CD4-positive, alpha-beta T cell treated with Interleukin-2 at 100 ng/mL for 4 hours (primary cell): ENCODE measurements at places on chromosomes 6 and 20.
A peak's percentile ranks its signal among the peaks of the same experiment; 100 is the strongest.

GRCh38 chr20:32984196-32984595, 20.0 kb downstream of the SUN5 start:
- no peak for DNase-seq

DNA sequence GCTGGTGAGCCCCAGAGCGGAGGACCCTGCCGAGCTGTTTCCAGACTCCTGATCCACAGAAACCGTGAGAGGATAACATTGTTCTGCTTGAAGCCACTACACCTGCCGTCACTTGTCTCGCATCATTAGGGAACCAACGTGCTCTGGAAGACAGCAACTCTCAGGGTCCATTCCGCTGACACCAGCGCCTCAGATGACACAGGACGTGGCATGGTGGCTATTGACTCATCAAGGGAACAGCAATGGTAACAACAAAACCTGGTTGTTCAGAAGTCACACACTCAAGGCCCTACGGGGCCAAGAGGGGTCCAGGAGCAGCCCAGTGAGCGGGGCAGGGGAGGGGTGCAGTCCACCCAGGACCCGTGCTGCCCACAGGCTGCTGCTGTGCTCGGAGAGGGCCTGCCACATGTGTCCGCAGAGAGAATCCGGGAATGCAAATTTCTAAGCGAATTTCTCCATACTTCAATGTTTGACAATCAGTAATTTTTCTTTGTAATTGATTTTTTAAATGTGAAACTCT, 110.4 kb downstream of the TTLL2 start:
- no peak for DNase-seq

GRCh38 chr6:94133106-94133505, 713.7 kb upstream of the EPHA7 start:
- DNase-seq, result no peak

DNA sequence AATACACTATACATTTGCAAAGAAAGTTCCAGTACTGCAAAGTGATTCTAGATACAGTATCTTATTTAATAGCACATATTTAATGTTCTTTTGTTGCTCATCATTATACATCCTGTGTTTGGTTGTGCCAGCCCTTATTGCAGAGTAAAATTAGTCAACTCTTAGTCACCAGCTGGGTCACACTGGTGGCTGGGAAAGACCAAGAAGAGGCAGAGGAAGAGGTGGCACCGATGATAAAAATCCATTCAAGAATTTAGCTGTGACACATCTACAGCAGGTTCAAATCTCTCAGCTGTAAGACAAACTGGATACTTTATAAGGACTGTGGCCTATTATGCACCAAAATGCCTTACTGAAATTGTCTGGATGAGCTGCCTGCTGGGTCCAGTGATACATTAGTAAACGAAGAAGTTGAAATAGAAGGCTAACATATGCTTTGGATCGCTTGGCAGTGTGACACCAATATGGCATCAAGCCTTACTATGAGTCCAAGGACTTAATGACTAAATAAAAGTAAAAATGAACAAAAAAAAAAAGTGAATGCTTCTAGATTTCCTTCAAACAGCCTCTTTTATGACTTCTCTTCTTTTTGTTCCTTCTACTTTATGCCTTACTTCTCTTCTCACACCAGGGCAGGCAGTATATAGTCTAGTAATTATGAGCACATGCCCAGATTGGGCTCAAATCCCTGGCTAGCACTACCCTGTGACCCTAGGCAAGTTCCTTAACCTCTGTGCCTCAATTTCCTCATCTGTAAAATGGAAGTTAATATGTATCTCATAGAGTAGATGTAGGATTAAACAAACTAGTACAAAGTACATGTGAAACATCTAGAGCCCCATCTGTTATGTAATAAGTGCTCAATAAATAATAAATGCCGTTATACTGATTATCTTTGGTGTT, 29.4 kb upstream of the RNF8 start:
- DNase-seq, result peak; percentile 41

DNA sequence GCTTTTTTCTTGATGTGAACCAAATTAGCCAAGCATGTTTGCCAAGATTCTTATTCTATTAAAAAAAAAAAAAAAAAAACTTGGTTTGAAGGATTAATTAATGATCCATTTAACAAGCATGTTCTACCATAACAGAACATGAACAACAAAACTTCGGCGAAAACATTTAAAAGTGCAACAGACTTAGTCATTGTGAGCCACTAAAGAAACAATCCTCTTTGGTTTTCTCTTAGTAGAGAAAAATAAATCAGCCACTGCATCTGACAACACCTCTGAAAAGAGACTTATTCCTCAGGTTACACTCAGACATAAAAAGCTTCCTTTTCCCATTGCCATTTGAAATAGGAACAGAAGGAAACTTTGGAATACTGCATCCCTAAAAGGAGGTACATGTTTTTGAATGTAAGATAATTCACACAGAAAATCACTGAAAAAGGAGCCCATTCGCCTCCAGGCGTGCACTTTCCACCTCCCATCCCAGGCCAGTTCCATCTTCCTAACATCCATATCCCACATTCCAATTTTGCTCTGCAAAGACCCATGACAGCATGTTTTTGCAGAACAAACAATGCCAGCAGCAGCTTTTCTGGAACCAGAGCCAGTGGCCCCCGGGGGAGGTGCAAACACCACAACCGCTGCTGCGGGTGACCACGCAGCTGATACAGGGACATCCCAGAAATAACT, 79.5 kb downstream of the ZMYND8 start:
- DNase-seq, result no peak

DNA sequence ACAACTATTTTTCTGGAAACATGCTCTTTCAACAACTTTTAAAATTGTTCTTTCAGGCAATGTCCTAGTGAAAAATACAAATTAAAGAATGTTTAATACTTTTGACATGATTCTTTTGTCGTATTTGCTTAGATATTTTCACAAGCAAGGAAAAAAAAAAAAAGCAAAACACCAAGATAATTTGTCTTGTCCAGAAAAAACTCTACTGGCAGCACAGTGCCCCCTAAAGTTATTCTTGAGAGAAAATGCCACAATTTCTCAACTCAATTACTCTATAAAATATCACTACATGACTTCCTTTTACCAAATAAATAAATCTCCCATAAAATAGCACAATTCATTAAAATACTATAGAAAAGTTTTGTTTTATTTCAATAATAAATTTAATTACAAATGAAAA, 652.5 kb upstream of the EPHA7 start:
- DNase-seq, result no peak

GRCh38 chr6:129251669-129252376, 368.9 kb downstream of the LAMA2 start:
- peak; percentile 66 for DNase-seq

DNA sequence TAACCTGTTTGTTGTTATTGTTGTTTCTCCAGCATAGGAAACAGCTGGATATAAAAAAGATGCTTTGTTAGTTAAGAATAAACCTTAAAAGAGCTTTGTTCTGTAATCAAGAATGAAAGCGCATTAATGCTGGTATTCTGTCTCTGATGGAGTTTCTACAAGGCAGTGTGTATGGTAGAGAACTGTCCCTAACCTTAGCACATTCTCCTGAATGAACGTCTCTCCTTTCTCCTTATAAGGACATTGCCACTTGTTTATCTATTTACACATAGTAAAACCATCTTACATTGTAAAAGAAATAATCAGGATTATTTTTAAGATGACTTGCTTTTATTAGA, 33.8 kb upstream of the LCA5 start:
- DNase-seq, result no peak

- DNase-seq, result no peak
These were observed 141.0 kb upstream of the BTBD3 start for GRCh38 chr20:11776687-11777086.

- no peak for DNase-seq
These were observed 14.8 kb downstream of the TP53RK start for GRCh38 chr20:46674253-46675083.

DNA sequence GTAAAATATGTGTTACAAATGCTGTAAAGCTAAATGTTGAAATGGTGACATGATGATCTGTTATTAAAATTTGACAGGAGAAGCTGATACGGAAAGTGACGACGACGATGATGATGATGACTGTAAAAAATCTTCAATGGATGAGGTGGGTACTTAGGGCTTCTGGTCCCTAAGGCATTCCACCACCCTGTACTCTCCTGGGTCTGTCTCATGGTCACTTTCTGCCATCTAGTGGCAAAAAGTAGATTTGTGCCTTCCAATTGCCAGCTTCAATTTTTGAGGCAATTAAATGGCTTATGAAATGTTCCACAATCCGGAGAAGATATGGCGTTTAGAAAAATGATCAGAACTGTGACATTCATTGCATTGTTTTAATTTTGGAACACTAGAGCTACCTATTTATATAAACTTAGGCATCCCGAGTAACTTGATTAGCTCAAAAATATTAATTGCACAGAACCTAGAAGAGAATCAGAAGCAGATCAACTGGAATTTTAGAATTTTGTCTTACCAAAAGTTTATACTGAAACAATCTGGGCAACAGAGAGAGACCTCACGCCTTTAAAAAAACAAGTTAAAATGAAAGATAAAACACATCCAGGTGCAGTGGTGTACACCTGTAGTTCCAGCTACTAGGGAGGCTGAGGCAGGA, 346.5 kb upstream of the PLCB4 start:
- peak; percentile 57 for DNase-seq

- no peak for DNase-seq
These were observed 238.9 kb downstream of the FRK start for GRCh38 chr6:115821798-115822197.

- DNase-seq, result no peak
These were observed 209.6 kb downstream of the CDH26 start for GRCh38 chr20:60167812-60168211.

GRCh38 chr20:48995589-48995988, 50.5 kb upstream of the CSE1L start:
- DNase-seq, result no peak

- peak; percentile 9 for DNase-seq
These were observed 79.8 kb downstream of the KIF13A start for GRCh38 chr6:17907406-17908229.

DNA sequence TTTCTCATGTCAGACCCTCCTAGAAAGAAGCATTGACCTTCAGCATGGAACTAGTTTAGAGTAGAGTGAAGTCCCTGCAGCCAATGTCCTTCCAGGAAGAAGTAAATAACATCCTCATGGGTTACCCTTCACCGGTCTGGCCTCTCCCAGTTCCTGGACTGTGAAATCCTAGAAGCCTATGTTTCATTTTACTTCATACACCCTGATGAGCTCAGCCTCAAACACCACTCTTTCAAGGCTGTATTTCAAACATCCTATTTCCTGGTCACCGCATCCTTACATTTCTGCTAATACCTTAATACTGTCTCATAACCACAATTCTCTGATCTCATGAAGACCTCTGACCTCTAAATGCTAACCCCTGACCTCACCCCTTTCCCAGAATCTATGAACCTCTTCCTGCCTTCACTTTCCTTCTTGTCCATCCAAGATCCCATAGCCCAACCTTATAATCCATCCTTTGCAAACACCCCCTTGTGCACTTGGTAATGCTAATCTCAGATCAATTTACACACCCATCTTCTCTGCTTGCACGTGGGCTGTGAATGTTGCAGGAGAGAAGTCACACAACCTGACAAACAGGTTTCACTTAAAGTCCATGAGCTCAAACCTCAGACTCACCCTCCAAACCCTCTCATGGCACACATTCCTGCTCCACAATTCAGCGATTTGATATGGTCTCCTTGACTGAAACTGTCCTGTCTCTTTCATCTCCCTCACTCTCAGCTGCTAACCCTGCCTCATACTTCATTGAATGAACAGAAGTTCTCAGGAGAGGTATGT, 30.2 kb downstream of the SLC2A10 start:
- DNase-seq, result no peak

DNA sequence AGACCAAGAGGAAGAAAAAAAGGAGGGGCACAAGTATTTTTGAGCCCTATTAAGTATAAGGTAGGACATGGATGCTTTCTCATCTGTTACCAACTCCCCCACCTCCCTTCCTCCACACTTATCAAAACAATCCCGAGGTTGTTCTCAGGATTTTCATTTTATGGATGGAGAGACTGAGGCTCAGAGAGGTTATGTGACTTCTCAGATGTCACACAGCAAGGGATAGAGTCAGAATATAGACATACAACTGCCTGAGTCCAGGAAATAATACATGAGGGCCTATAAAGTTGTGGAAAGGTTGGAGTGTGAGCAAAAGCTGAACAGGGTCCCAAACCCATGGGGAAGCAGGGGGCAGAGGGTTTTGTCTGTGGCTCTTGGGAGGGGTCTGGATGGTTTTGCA, 19.3 kb downstream of the KCNK17 start:
- DNase-seq, result no peak

DNA sequence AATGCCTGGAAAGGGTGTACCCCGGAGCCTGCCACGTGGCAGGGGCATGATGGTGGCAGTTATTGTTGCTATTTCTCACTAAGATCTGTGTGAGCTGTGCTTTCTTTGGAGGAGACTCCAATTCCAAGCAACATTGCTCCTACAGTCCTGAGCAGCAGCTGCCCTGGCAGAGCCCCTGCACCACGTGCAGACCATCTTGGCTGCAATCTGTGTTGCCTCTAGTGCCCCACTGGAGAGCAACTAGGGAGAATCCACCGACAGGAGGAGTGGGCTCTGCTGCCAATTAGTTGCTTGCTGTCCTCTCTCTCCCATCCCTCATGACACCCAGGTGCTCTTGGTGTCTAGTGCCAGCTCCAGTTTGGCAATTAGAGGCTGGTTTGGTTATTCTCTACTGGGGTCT, 116.0 kb downstream of the PXDC1 start:
- no peak for DNase-seq

DNA sequence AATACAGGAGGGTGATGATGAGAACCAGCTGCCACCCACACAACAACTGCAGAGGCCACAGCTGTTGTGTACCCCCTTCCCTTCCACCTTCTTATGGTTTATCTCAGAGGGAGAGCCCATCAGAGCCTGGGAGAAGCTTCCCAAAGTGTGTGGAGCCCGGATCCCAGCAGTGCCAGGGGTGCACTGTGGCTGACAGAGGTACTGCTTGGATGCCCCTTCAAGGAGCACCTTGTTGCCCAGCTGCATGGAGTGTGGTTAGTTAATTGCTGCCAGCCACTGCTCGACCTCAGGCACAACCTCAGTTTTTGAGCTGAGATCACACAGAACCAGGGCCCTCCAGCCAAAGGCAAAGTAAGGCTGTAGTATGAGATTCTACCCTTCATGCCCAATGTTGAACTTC, 13.0 kb downstream of the PI3 start:
- no peak for DNase-seq

DNA sequence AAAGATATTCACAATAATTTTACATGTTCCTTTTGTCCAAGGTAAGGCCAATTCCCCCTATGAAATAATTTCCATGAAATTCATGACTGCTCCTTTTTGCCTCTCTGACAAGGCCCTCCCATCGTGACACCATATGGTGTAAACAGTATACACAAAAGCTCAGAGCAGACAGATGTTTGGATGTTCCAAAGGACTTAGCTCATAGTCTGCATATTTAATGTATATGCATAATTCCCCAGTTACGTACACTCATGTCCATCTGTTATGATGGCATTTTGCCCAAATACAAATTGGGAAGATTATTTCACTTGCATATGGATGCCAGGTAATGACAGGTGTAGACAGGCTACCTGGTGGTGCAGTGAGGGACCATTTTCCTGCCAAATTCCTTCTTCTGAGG, 376.5 kb downstream of the KHDRBS2 start:
- no peak for DNase-seq

GRCh38 chr6:31933537-31933936, 6.0 kb downstream of the C2 start:
- no peak for DNase-seq

GRCh38 chr6:167798453-167798852, 28.3 kb upstream of the AFDN start:
- no peak for DNase-seq

GRCh38 chr6:24967211-24967610, 31.5 kb upstream of the RIPOR2 start:
- no peak for DNase-seq

GRCh38 chr6:69957985-69958559, 91.7 kb downstream of the COL19A1 start:
- DNase-seq, result no peak
